ENCODE measurements at places on chromosomes 6 and 20. TPM values are rescaled to one million over a fixed set of nuclear protein-coding genes. Genes with fewer than 3 reads are reported as not detected.

- no peak for DNase-seq
Measured at GRCh38 chr6:13147376-13147775, 181.0 kb downstream of the TBC1D7 start.

The BPIFB4 gene
- polyA plus RNA-seq, result not detected

DNA sequence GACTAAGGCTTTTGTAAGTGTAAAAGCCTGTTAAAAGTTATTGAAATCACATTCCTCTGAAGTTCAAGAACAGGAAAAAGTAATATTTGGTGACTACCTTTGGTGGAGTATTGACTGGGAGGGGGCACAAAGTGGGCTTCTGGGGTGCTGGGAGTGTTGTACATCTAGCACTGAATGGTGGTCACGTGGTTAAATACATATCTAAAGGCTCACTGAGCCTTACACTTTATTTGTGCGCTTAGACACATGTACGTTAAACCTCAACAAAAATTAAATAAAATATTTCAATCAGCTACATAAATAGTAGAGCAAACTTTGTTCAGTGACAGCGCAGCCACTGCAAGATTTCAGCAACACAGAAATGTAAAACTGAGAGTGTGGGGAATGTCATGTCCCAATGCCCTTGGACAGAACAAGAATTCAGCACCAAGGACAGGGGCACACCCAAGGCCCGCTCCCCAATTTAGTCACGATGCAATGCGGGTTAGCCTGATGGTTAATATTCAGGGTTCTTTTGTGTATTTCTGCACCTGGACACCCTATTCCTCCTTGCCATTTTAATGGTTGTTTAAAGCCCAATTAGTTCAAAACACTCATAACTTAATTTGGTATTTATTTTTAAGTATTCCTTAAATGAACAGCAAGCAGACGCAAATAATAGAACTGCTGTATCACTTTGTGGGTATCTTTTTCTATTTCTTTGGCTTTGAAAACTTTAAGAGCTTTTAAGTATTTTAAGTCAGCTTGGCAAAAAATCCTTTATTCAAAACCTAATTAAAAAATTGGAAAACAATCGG, 37.4 kb downstream of the ANGPT4 start:
- peak; percentile 20 for DNase-seq

- no peak for DNase-seq
Measured at GRCh38 chr6:154134471-154135147, 95.6 kb downstream of the OPRM1 start.

DNA sequence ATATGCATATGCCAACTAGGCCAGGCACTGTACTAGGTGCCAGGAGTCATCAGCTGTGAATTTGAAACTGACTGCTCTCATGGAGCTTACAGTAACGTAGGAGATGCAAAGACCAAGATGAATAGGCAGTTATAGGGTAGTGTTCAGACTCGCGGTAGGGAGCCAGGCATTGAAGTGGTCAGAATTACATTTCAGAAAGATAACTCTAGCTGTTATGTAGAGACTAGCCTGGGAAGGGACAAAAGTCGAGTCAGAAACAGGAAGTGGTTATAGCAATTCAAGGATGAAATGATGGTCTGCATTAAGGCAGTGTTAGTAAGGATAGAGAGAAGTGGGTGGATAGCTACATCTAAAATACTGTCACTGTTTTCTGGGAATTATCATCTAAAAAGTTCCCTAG, 56.6 kb downstream of the PCMT1 start:
- no peak for DNase-seq

- no peak for DNase-seq
Measured at GRCh38 chr20:58938541-58938940, 42.5 kb upstream of the NELFCD start.

DNA sequence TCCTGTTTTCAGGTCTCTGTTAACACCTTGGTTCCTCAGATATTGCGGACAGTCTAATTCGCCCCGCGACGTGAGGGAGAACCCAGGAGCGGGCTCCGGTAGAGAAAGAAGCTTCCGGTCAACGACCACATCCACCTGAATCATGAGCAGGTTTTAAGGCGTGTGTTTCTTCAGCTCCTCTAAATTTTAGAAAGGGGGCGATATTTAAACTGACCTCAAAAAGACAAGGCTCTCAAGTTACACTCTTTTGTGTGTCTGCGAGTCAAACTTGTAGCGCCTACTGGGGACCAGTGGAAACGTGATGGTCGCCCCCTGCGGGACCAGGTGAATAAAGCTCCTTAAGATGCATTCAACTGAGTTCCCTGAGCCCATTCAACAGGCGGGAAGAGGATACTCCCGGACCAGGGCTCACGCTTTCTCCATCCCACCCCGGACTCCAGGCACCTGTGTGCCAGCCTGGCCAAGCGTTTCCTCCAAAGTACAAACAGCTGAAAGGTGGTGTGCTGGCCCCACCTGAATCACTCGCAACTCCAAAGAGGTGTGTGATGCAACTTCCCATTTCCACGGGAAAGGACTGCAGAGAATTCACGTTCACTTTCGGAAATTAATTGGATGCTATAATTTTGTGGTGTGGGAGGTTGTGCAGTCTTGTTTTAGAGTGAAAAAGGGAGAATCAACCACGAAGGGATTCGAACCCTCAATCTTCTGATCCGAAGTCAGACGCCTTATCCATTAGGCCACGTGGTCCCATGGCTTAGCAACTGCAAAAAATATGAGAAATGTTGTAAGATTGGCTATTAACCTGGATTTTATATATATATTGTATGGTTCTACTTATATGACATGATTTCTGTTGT, 17.0 kb downstream of the GPX5 start:
- DNase-seq, result peak; percentile 45

The CDH4 gene
- not detected for polyA plus RNA-seq

DNA sequence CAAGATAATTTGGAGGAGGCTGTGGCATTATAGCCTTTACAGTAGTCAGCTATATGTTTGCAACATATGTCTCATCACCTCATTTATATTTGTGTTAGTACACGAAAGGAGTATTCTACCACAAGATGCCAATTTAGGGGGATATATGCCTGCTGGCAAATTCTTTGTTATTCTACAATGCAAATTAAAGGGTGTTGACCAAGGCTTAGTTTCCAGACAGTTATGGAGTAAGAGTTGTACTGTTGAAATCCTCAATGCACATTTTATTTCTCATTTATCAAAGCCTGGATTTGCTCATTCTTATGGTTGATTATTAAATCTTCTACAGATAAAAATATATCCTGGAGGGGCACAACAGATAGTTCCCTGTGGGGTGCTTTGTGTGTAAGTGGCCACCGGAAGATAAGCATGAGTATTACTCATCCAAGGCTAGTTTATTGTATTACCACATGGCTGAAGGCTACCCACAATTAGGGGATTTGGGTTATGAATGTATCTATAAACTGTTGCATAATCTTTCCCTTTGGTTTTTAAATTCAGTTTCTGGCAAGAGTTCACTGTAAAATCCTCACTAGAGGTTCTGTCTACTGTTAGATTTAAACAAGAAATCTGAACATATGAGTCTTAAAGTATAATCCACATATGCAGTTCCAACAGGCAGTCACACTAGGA, 9.0 kb downstream of the CST9 start:
- DNase-seq, result no peak

DNA sequence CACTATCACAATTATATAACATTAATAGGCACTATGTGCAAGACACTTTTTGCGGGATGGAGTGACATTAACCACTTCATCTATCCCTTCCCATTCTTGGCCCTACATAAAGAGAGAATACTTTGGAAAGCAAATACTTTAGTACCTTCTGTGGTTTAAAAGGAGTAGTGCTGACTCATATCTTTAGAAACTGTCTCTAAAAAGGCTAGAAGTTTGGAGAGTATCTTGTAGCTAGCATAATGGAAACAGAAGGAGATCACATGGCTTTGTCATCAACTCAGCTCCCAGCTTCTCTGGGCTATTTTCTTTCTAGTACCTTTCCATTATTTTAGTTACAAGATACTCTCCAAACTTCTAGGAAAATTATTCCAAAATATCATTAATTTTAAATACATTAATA, 157.5 kb downstream of the ADGRG6 start:
- no peak for DNase-seq

- no peak for DNase-seq
Measured at GRCh38 chr6:135866445-135867123, 15.1 kb downstream of the PDE7B start.

Measured in naive thymus-derived CD4-positive, alpha-beta T cell (primary cell).